CD4-positive, CD25-positive, alpha-beta regulatory T cell (primary cell): ENCODE measurements at places on chromosomes 2 and 18. TPM values are rescaled to one million over a fixed set of nuclear protein-coding genes. Genes with fewer than 3 reads are reported as not detected.

The LONRF2 gene
- 0.42 TPM for total RNA-seq

The DCDC2C gene
- total RNA-seq = not detected

The TCF23 gene
- total RNA-seq = not detected

- H3K27me3 ChIP-seq = no peaks in the 10 kb centered on the region
- no peaks in the 10 kb centered on the region for H3K36me3 ChIP-seq
- H3K4me3 ChIP-seq = no peak overlapping the region
- peaks cover 30% of the 10 kb centered on the region for H3K4me1 ChIP-seq
Measured at GRCh38 chr2:190537765-190538164, 3.2 kb upstream of the NEMP2 start.

The CFAP65 gene
- total RNA-seq = not detected

DNA sequence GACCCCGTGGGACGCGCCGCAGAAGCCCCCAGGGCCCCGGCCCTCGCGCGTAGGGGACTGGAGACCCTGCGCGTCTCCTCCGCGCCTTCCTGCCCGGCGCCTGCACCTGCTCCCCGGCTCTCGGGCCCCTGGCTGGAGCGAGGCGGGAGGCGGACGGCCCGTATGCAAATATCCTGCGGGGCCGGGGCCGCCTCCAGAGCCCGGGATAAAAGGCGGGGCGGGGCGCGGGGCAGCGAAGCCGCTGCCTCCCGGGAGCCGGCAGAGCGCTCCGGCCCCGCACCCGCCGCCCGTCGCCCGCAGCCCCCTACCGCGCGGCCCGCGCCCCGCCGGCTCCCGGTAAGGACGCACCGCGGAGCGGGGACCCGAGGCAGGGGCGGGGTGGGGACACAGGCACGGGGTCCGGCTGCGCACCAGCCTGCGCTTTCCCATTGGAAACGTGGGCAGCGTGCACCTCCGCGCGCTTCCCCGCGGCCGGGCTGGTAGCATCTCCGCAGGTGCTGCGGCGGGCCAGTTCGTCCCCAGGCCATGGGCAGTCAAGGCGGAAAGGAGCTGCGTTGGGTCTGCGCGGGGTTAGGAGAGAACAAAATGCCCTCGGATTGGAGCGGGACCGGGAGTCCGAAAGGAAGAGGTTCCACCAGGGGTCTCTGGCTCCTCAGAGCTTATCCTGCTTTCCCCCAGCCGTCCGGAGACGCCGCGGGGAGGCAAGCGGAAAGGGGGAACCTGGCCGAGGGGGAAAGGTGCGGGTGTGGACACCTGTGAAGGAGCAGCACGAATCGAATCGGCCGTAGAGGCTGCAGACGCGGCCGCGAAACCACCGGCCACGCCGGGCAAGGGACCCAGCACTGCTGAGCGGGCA, at the start of gene ATP6V1C2:
ATP6V1C2 (plus strand) TSS at position 235 of the 856 bp plus-strand sequence. CDS start 1,220 bp downstream, outside the sequence.
- no peak within 1 kb of the TSS for H3K27ac ChIP-seq
- no peaks in the 10 kb centered on the region for H3K36me3 ChIP-seq
- no peak within 1 kb of the TSS for H3K4me3 ChIP-seq
- peaks cover 31% of the 10 kb centered on the region for H3K27me3 ChIP-seq
- DNase-seq = no peak
- H3K4me1 ChIP-seq = peaks cover 9% of the 10 kb centered on the region

- no peak for DNase-seq
- no peaks in the 10 kb centered on the region for H3K27me3 ChIP-seq
- H3K36me3 ChIP-seq = no peaks in the 10 kb centered on the region
- no peaks in the 10 kb centered on the region for H3K4me1 ChIP-seq
Measured at GRCh38 chr18:63881851-63882250, 5.7 kb upstream of the SERPINB2 start.

DNA sequence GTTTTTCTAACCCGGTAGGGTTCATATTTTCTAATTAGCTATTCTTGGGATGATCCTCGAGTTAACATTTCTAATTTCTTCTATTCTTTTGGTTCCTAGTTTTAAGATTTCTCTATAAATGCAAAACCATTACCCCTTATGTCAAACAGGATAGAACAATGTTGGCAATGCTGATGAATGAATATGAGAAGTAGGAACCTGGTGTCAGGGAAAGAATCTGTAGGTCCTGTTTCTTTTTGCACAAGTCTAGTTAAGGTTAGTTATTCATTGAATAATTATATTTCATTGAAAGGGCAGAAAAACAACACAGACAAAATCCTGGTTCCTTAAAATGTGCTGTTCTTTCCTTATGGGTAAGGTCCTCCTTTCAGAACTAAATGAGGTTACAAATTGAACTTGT, 766.4 kb upstream of the FAM98A start:
- no peaks in the 10 kb centered on the region for H3K36me3 ChIP-seq
- no peaks in the 10 kb centered on the region for H3K4me1 ChIP-seq
- no peak overlapping the region for H3K4me3 ChIP-seq

- no peaks in the 10 kb centered on the region for H3K27me3 ChIP-seq
- H3K27ac ChIP-seq = no peak overlapping the region
- H3K36me3 ChIP-seq = no peaks in the 10 kb centered on the region
Measured at GRCh38 chr2:78980152-78980465, 45.4 kb upstream of the REG3G start.

DNA sequence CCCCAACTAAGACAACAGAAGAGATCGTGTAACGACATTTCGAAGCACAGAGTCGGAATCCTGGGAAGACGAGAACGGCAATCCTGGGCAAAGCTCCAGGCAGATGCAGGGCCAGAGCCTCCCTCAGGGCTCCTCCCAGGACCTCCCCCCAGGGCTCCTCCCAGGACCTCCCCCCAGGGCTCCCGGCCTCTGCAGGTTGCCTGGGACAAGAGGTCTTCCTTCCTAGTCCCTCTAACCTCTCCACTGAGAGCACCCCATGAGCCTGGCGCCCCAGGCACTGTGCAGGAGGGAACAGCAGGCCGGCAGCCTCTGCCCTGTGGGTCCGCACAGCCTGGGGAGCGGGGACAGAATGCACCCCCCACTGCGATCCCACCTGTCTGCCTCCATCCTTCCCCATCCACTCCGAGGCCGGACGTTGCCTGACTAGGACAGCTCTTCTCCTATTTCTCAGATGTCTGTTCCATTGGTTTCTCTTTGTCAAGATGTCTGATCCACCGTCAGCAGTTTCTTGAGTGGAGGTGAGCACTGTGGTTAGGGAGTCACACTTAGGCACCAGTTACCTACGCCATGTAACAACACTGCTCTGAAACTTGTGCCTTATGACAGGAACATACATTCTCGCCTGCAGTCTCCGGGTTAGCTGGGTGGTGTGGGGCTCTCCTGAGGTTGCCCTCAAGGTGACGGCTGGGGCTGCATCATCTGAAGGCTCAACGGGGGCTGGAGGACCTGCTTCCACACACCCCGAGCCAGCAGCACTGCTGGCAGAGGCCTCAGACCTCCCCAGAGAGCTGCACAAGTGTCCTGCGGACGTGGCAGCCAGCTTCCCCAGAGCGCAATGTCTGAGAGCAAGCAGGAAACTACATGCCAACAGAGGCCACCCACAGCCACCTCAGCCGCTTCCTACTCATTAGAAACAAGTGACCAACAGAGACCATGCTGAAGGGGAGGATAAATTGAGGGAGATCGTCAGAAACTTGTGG, 28.9 kb downstream of the ADI1 start:
- H3K27me3 ChIP-seq = no peaks in the 10 kb centered on the region
- no peak for DNase-seq
- no peaks in the 10 kb centered on the region for H3K4me1 ChIP-seq
- H3K36me3 ChIP-seq = no peaks in the 10 kb centered on the region
- no peak overlapping the region for H3K4me3 ChIP-seq
- no peak overlapping the region for H3K27ac ChIP-seq

The SAG gene
- 1.7 TPM for total RNA-seq

The PROKR1 gene
- total RNA-seq = not detected

DNA sequence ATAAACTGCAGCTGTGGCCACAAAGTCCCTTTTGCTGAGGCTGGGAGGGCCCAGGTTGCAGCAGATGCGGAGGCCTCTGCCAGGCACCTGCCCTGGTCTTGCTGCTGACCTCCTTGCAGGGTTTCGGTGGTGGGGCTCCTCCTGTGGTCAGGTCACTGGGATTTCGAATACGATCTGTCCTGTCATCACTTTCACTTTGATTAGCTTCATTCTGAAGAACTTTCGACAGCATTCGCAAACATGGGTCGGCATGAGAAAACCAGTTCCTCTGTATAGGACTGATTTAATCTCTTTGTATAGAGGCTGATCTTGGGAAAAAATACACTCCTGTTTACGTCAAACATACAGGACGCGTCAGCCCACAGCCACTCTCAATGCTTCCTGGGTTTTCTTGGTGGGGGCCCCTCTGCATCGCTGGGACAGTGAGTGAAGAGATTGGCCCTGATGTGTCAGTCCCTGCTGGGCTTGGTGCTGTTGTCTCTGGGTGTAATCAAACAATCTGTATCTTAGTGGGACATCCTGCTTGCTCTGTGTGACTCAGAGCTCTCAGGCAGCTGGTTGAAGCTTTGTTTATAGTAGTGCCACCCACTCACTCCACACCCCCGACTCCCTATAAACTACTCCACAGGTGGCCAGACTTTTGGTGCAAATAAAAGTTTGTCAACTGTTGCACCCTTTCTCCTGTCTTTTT, 209.4 kb upstream of the CXCR4 start:
- peak; percentile 73 for DNase-seq
- H3K27me3 ChIP-seq = no peaks in the 10 kb centered on the region
- H3K27ac ChIP-seq = peak overlapping the region; percentile 72
- H3K36me3 ChIP-seq = no peaks in the 10 kb centered on the region

- H3K36me3 ChIP-seq = no peaks in the 10 kb centered on the region
- H3K27me3 ChIP-seq = peaks cover 4% of the 10 kb centered on the region
- no peaks in the 10 kb centered on the region for H3K4me1 ChIP-seq
- no peak overlapping the region for H3K4me3 ChIP-seq
Measured at GRCh38 chr2:134574611-134575330, 144.0 kb downstream of the TMEM163 start.

GRCh38 chr2:127275356-127275755, 18.6 kb downstream of the ERCC3 start:
- no peak overlapping the region for H3K4me3 ChIP-seq
- H3K4me1 ChIP-seq = no peaks in the 10 kb centered on the region
- H3K27me3 ChIP-seq = no peaks in the 10 kb centered on the region
- H3K27ac ChIP-seq = no peak overlapping the region
- DNase-seq = no peak

The CHAC2 gene
- total RNA-seq = 1.2 TPM

DNA sequence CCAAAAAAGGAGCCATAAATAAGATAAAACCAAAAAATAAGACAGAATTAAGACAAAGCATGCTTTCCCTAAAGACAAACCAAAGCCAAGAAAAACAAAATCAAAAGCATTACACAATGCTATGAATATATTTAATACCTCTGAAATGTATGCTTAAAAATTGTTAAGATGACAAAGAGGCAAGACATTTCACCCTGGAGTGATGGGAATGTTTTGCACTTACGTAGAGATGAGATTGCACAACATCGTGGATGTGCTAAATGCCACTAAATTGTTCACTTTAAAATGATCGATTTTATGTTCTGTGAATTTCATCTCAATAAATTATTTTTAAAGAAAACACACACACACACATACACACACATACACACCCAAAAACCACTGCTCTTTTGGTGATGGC, 386.6 kb upstream of the KLHL29 start:
- no peaks in the 10 kb centered on the region for H3K4me1 ChIP-seq
- no peak overlapping the region for H3K27ac ChIP-seq
- no peaks in the 10 kb centered on the region for H3K27me3 ChIP-seq
- no peak for DNase-seq

The CNRIP1 gene
- not detected for total RNA-seq

GRCh38 chr18:48084858-48085257, 154.4 kb upstream of the SMAD2 start:
- H3K36me3 ChIP-seq = no peaks in the 10 kb centered on the region
- H3K27me3 ChIP-seq = peaks cover 3% of the 10 kb centered on the region
- no peak for DNase-seq
- no peak overlapping the region for H3K27ac ChIP-seq
- H3K4me1 ChIP-seq = no peaks in the 10 kb centered on the region

- H3K4me1 ChIP-seq = peaks cover 20% of the 10 kb centered on the region
- no peaks in the 10 kb centered on the region for H3K27me3 ChIP-seq
- DNase-seq = no peak
- H3K27ac ChIP-seq = no peak overlapping the region
- peaks cover 48% of the 10 kb centered on the region for H3K36me3 ChIP-seq
Measured at GRCh38 chr2:119371111-119371510, 4.3 kb downstream of the DBI start.

- peaks cover 82% of the 10 kb centered on the region for H3K36me3 ChIP-seq
- no peaks in the 10 kb centered on the region for H3K27me3 ChIP-seq
- no peak for DNase-seq
- H3K27ac ChIP-seq = no peak overlapping the region
- no peaks in the 10 kb centered on the region for H3K4me1 ChIP-seq
Measured at GRCh38 chr2:224860786-224861185, 144.6 kb upstream of the CCDC195 start.

DNA sequence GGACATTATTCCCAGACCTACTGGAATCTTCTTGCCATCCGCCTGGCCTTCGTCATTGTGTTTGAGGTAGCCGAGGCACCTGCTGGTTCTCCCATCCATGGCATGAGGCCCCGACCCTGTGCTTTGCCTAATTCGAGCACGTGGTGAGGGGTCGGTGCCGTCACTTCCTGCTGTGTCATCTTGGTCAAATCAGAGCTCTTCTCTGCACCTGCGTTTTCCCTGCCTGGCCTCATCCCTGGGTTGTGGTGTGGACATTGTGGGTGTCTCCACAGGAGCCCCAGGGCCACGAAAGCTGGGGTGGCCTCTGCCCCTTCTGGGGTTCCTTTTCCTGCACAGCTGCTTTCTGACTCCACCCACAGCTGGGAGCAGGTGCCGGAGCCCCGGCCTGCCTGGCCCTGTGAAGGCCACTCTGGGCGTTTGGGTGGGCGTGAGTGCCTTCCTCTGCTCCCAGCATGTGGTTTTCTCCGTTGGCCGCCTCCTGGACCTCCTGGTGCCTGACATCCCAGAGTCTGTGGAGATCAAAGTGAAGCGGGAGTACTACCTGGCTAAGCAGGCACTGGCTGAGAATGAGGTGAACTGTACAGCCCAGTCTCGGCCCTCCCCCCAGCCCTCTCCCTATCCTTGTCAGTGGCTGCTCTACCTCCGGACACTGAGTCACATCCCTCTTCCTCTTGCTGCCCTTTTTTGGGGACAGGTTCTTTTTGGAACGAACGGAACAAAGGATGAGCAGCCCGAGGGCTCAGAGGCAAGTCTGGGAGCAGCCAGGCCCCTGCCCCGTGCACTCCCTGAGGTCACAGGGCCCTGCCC, 34.9 kb downstream of the ANO7 start:
- H3K4me1 ChIP-seq = peaks cover 6% of the 10 kb centered on the region
- H3K36me3 ChIP-seq = peaks cover 12% of the 10 kb centered on the region
- DNase-seq = no peak
- H3K4me3 ChIP-seq = no peak overlapping the region
- H3K27me3 ChIP-seq = no peaks in the 10 kb centered on the region

GRCh38 chr2:14554849-14555545, 77.5 kb upstream of the LRATD1 start:
- no peaks in the 10 kb centered on the region for H3K36me3 ChIP-seq
- DNase-seq = no peak
- no peaks in the 10 kb centered on the region for H3K4me1 ChIP-seq
- no peak overlapping the region for H3K27ac ChIP-seq
- no peaks in the 10 kb centered on the region for H3K27me3 ChIP-seq

GRCh38 chr2:6864923-6865345, 773 bp downstream of the CMPK2 start:
- H3K36me3 ChIP-seq = peaks cover 8% of the 10 kb centered on the region
- peak overlapping the region; percentile 40 for H3K4me3 ChIP-seq
- no peak for DNase-seq
- no peak overlapping the region for H3K27ac ChIP-seq

GRCh38 chr2:190932514-190932913, 51.9 kb downstream of the GLS start:
- DNase-seq = no peak
- no peak overlapping the region for H3K4me3 ChIP-seq
- no peaks in the 10 kb centered on the region for H3K4me1 ChIP-seq
- H3K36me3 ChIP-seq = peaks cover 60% of the 10 kb centered on the region
